ENCODE measurements at places on chromosomes 4 and X. TPM values are rescaled to one million over a fixed set of nuclear protein-coding genes. Genes with fewer than 3 reads are reported as not detected.
A peak's percentile ranks its signal among the peaks of the same experiment; 100 is the strongest.

- H3K4me1 ChIP-seq: no peaks in the 10 kb centered on the region
- no peak overlapping the region for H3K27ac ChIP-seq
- H3K27me3 ChIP-seq: no peaks in the 10 kb centered on the region
- no peak overlapping the region for H3K4me3 ChIP-seq
- H3K36me3 ChIP-seq: no peaks in the 10 kb centered on the region
Observed at GRCh38 chr4:78218260-78218659, 161.1 kb downstream of the FRAS1 start.

The HPF1 gene
- 27.5 TPM for total RNA-seq

The C4orf54 gene
- not detected for total RNA-seq

The IL13RA2 gene
- total RNA-seq: 0.88 TPM

GRCh38 chrX:41313419-41313818, 20.5 kb upstream of the DDX3X start:
- H3K4me3 ChIP-seq: no peak overlapping the region
- no peak for DNase-seq
- H3K4me1 ChIP-seq: no peaks in the 10 kb centered on the region
- H3K27ac ChIP-seq: no peak overlapping the region
- no peaks in the 10 kb centered on the region for H3K36me3 ChIP-seq

The TCEANC gene
- total RNA-seq: 4.6 TPM

The MAGEE1 gene
- total RNA-seq: 2.8 TPM

DNA sequence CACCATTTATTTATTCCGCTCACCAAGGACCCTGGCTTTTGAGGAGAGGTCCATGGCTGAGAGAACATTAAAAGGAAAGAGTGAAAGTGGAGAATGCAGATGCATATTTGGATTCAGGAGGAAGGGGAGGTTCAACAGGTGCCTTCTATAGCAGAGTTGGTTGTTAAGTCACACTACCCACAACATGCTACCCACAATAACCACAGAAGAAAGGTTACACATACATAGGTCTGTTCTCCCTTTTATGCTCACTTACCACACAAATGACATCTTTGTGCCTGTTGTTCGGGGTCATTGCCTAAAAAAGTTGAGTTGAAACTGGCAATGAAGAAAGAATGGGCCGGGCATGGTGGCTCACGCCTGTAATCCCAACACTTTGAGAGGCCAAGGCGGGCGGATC, 587.4 kb downstream of the RPA4 start:
- no peak overlapping the region for H3K27ac ChIP-seq
- no peaks in the 10 kb centered on the region for H3K4me1 ChIP-seq
- H3K36me3 ChIP-seq: no peaks in the 10 kb centered on the region
- no peak for DNase-seq
- no peaks in the 10 kb centered on the region for H3K27me3 ChIP-seq

GRCh38 chrX:136694431-136695087, 46.6 kb downstream of the CD40LG start:
- H3K4me3 ChIP-seq: no peak overlapping the region
- no peaks in the 10 kb centered on the region for H3K27me3 ChIP-seq
- H3K4me1 ChIP-seq: no peaks in the 10 kb centered on the region
- no peak for DNase-seq
- H3K27ac ChIP-seq: no peak overlapping the region

DNA sequence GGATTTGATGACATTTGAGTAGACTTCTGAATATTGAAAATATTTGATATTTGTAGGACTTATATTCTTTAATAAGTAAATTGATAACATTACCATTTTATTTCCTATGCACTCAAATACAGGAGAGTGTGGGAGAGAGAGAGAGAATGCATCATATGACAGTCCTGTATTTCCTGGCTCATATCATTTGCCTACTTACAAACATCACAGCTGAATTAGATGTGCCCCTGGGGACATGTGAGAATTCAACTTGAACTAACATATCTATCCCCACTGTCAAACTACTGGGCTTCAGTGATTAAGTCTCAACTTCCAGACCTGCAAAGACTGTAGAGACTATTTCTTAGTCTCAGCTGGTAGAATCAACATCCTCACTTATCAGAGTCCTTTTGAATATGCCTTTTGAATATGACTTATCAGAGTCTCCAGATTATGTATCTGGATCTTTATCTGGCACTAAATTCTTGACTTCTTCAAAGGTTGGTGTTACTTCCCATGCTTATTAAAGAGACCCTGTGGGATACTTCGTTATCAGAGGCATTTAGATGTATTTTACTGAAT, 75.5 kb downstream of the PABPC4L start:
- no peak overlapping the region for H3K4me3 ChIP-seq
- H3K36me3 ChIP-seq: no peaks in the 10 kb centered on the region

GRCh38 chr4:177322266-177322665, 12.6 kb downstream of the NEIL3 start:
- H3K27ac ChIP-seq: no peak overlapping the region
- no peaks in the 10 kb centered on the region for H3K27me3 ChIP-seq
- H3K4me1 ChIP-seq: no peaks in the 10 kb centered on the region
- no peak for DNase-seq
- no peak overlapping the region for H3K4me3 ChIP-seq
- no peaks in the 10 kb centered on the region for H3K36me3 ChIP-seq

The MAGEA4 gene
- total RNA-seq: not detected

DNA sequence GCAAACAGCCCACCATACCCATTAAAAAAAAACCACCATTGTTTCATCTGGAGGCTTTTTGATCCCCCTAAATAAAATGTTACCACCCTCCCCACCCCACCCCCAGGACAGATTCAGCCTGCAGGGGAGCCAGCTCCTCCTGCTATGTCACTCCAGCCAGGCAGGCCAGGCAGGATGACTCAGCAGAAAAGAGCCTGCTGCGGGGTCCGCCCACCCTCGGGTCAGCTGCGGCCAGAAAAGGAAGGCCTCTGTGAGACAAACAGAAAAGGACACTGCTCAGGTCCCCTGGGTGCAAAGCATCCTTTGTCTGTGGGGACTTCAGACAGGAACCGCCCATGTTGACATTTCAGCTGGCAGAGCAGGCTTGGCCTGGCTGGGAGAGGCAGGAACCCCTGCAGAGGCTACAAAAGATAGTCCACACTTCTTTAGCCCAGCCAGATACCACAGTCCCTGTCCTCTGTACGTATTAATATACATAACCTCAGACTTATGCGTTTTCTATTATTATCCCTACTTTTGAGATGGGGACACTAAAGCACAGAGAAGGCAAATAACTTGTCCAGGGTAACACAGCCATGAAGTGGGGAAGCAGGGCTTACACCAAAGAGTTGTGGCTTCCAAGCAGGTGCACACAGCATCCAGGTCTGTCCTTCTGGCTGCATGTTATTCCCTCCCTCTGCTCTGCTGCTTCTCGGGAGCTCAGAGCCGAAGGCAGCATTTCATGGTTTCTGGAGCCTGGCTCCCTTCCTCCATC, 147.7 kb downstream of the CPEB2 start:
- peak; percentile 57 for DNase-seq
- H3K4me1 ChIP-seq: no peaks in the 10 kb centered on the region
- H3K27ac ChIP-seq: no peak overlapping the region
- H3K36me3 ChIP-seq: no peaks in the 10 kb centered on the region
- H3K4me3 ChIP-seq: no peak overlapping the region
- no peaks in the 10 kb centered on the region for H3K27me3 ChIP-seq

The MAOA gene
- total RNA-seq: 558 TPM

The COL4A6 gene
- 10.7 TPM for total RNA-seq

The HS6ST2 gene
- total RNA-seq: 1.3 TPM

DNA sequence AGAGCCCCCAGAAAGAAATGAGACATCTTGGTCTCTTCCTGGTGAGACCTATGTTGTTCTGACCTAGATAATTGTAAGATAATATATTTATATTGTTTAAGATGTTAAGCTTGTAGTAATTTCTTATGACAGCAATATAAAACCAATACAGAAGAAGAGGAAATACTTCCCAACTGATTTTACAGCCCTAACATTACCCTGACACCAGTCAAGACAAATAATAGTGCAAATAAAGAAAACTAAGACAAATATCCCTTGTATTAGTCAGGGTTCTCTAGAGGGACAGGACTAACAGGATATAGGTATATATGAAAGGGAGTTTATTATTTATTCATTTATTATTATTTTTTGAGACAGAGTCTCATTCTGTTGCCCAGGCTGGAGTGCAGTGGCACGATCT, 18.7 kb downstream of the TCEAL8 start:
- H3K4me1 ChIP-seq: no peaks in the 10 kb centered on the region
- no peak for DNase-seq
- H3K36me3 ChIP-seq: no peaks in the 10 kb centered on the region

GRCh38 chr4:44916411-44916810, 190.1 kb upstream of the GNPDA2 start:
- peak overlapping the region; percentile 35 for H3K4me3 ChIP-seq
- no peaks in the 10 kb centered on the region for H3K27me3 ChIP-seq
- peaks cover 4% of the 10 kb centered on the region for H3K36me3 ChIP-seq
- no peak for DNase-seq
- no peak overlapping the region for H3K27ac ChIP-seq

DNA sequence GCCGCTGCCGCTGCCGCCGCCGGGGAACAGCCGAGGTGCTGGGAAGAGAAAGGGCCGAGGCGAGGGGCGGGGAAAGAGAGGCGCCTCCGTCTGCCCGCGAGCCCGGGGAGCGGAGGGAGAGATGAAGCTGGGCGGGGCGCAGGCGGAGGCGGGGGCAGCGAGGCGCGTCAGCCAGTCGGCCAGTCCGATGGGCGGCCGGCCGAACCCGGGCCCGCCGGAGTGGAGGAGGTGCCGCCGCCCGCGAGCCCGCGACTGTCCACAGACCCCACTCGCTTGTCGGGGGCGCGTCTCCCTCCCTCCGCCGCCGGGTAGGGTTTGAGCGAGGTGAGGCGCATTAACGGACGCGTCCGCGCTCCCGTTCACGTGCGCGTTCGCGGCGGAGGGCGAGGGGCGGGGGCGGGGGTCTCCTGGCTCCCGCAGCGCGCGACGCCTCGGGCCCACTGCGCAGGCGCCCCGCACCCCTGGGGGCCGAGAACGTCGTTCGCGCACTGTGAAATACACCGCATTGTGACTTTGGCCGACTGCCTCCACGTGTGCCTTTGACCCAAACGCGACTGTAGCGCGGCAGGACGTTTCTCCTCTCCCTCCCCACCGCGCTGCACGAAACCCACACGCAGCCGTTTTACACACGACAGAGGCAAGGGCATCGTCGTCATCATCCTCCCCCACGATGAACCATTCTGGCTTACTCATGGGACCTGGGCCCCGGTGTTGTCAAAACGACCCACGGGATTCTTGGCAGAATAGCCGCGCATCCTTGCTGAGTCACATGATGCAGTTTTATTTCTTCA, at the start of gene NUDT11:
Gene NUDT11, minus strand, starts transcription at position 92 of the 791 bp plus-strand sequence. CDS start 148 bp downstream, outside the sequence.
- peak within 1 kb of the TSS; percentile 78 for H3K4me3 ChIP-seq
- H3K36me3 ChIP-seq: no peaks in the 10 kb centered on the region
- H3K4me1 ChIP-seq: no peaks in the 10 kb centered on the region

The XAGE1A gene
- total RNA-seq: not detected

DNA sequence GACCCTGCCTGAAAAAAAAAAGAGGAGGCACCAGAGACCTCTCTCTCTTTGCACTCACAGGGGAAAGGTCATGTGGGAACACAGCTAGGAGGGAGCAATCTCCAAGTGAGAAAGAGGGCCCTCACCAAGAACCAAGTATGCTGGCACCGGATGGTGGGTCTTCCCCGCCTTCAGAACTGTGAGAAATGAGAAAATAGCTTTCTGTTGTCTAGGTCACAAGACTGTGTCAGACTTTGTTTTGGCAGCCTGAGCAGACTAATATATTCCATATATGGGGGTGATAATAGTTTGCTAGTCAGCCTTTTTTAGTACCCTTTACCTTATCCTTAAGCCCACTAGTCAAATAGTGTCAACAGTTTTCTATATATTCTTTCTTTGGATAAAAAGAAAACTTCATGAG, 193.0 kb downstream of the TRIML1 start:
- no peaks in the 10 kb centered on the region for H3K27me3 ChIP-seq
- no peak overlapping the region for H3K4me3 ChIP-seq
- H3K36me3 ChIP-seq: no peaks in the 10 kb centered on the region
- no peaks in the 10 kb centered on the region for H3K4me1 ChIP-seq
- no peak overlapping the region for H3K27ac ChIP-seq

- no peak for DNase-seq
- H3K27me3 ChIP-seq: no peaks in the 10 kb centered on the region
- no peak overlapping the region for H3K27ac ChIP-seq
- no peaks in the 10 kb centered on the region for H3K36me3 ChIP-seq
- H3K4me1 ChIP-seq: no peaks in the 10 kb centered on the region
- no peak overlapping the region for H3K4me3 ChIP-seq
Observed at GRCh38 chr4:53863736-53864365, 200.6 kb downstream of the CHIC2 start.

DNA sequence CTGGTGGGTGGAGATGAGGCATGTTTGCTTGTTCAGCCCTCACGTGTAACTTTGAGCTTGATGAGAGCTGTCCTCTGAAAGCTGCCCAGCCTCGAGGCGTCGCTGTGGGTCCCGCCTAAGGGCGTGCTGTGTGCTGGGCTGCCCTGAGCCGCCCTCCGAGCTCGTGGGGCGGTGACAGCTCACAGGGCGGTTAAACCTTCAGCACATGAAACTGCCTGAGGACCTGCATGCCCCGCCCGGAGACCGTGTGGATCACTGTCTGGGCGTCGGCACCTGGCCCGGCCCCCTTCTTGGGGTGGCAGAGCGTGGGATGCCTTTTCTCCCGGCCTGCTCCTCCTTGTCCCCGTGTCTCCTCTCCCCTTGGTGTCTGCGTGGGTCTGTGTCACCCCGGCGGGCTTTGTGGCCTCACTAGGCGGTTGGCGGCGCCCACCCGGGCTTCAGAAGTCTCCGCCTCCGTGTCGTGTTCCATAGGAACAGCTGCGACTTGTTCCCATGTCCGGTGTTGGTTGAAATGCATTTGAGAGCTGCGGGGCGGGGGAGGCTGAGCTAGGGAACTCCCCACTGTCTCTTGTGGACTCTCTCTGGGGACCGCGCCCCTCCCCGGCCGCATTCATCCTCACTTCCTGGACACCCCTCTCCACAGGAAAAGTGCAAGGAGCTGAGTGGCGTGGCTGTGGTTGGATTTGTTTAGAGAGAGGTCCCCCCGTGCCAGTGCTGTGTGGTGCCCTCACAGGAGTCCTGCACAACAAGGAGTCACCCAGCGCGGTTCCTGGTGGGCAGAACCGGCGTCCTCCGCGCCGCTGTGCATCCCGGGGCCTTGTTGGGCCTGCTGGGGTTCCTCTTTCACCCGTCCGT, 6.8 kb downstream of the AKAP17A start:
- no peak for DNase-seq
- no peak overlapping the region for H3K4me3 ChIP-seq
- H3K4me1 ChIP-seq: no peaks in the 10 kb centered on the region
- H3K27me3 ChIP-seq: no peaks in the 10 kb centered on the region
- H3K36me3 ChIP-seq: peaks cover 50% of the 10 kb centered on the region
- H3K27ac ChIP-seq: no peak overlapping the region

DNA sequence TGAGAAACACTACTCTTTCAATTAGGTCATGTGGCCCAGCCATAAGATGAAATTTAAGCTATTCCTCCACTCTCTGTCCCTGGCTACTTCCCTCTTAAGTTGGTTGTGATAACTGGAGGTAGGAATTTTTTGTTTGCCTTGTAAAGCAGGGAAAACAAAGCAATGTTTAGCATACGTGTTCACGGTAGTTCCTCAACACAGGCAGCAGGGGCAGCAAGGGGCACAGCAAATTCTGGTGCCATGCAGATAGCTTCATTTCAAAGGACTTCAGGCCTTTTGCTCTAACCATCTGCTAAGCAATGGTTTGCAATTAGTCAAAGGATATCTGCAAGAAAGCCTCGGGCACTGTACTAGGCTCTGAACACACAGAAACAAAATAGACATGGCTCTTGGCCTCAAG, 330.2 kb downstream of the ZIC3 start:
- H3K4me3 ChIP-seq: no peak overlapping the region
- no peak for DNase-seq
- H3K4me1 ChIP-seq: no peaks in the 10 kb centered on the region
- no peaks in the 10 kb centered on the region for H3K27me3 ChIP-seq
- H3K27ac ChIP-seq: no peak overlapping the region
- H3K36me3 ChIP-seq: no peaks in the 10 kb centered on the region

- no peaks in the 10 kb centered on the region for H3K4me1 ChIP-seq
- DNase-seq: no peak
- peak overlapping the region; percentile 86 for H3K27ac ChIP-seq
- H3K36me3 ChIP-seq: no peaks in the 10 kb centered on the region
Observed at GRCh38 chr4:147616849-147617172, 386 bp upstream of the TMEM184C start.
